Hematopoietic multipotent progenitor cell treated with erythropoietin and hydrocortisone succinate and interleukin-3 and kit ligand, for 4 days (in vitro differentiated cells): ENCODE measurements at places on chromosomes 6 and 20.

DNA sequence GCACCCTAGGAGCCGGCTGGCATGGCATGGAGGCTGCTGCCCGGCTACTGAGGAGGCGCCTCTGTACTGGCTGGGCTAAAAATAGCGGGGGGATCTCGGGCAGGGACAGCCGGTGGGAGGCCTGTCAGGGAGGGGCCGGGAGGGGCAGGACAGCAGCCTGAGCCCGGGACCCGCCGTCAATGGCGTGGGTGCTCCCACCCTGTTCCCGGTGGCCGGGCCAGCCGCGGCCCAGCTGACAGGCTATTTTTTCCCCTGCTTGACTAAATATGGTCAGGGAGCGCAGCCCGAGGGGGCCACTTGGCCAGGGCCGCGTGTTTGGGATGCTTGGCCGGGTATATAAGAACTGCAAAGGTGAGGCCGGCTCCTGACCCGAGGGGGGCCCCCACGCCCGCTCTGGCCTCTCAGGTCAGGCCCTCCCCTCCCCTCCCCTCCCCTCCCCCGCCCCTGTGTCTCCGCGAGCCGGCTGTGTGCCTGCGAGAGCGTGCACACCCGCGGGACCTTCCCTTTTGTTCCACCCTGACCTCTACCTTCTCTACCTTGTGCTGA, 74.4 kb upstream of the GATA5 start:
- no peak for DNase-seq

DNA sequence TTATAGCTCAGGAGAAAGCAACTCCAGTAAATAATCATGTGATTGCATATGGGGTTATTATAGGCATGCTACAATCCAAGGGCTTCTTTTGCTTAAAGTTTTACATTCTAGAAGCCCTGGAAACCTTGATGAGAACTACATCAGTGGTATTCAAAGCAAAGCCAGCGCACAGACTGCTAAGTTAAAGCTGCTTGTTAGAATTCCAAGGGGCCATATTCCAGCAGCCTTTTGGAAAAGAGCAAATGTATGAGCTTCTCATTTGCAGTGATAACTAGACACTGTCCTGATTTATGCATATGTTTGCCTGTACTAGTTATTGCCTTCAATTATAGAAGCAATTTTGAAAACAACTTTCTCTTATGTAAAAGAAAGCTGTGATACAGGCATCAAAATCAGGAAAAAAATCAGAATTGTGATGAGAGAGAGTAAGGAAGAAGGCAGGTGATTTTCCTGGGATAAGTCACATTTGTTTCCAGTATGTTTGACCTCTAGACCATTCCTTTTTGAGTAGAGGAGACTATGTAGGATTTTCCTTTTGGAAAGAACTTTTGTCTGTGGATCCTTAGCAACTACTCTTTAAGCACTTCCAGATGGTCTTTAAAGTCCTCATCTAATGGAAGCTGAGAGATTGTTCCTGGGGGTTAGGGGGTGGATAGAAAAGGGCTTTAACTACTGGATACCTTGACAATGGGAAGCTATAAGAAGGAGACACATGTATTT, 159.2 kb downstream of the PLCB4 start:
- DNase-seq: no peak

GRCh38 chr6:3797231-3798054, 45.9 kb upstream of the PXDC1 start:
- DNase-seq: no peak

GRCh38 chr20:64101731-64102621, 5.4 kb downstream of the NPBWR2 start:
- peak; percentile 76 for DNase-seq

GRCh38 chr6:118750143-118750542, 98.8 kb upstream of the CEP85L start:
- DNase-seq: peak; percentile 59

- DNase-seq: peak; percentile 0
Observed at GRCh38 chr6:67362976-67363375, 1272.1 kb upstream of the ADGRB3 start.

DNA sequence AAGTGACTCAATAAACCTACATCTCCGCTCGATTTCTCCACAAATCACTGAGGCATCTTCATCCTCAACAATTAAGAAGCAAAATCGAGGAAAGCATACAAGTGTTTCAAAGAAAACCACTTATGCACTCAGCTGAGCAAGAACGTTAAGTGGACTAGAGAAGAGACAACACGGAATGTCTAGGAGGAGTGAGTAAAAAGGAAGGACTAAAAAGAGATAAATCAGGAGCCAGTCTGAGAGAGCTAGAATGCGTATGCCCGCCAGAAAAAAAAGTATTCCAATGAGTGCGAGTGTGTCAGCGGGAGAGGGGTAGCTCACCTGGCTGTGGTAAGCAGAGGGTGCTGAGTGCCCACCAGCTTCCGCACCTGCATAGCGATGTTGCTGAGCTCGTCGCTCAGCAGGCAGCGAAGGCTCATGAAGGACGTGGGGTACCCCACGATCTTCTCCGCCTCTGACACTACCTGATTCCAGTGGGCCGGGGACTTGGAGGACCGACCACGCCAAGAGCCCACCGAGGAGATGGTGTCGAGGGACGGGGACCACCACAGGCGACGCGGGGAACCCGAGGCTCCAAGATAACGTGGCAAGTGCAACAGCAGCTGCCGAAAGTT, 587 bp downstream of the PDSS2 start:
- no peak for DNase-seq

GRCh38 chr6:53937461-53937860, 142.7 kb downstream of the LRRC1 start:
- no peak for DNase-seq

GRCh38 chr6:38649744-38650143, 10.0 kb upstream of the BTBD9 start:
- no peak for DNase-seq

- DNase-seq: no peak
Observed at GRCh38 chr20:48928832-48929725, 7.6 kb downstream of the ARFGEF2 start.

DNA sequence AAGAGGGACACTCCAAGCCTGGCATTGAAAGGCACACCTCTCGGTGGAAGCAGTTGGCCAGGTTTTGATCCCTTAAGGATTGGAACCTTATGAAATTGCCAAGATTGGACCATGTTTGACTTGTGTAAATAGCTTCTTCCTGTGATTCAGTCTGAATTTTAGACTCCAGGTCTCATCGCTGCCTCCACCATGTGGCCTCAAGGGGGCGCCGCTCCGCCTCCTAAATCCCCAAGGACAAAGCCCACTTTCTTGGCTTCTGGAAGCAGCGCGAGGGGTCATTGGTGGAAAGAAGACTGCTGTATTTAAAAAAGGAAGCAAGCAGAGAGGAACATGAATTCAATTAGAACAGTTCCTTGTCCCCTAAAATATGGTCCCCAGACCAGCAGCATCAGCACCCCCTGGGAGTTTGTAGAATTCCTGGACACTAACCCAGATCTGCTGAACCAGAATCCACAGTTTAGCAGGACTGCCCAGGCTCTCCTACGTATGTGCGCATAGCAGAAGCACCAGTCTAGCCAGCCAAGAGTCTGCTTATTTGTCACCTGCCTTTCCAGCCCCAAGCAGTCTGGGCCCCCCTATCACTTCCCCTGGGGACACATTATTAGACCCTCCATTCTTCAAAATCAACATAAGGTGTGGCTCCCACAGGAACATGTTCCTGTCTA, 108.5 kb downstream of the LY86 start:
- DNase-seq: peak; percentile 95

GRCh38 chr6:4010689-4011090, 68.2 kb downstream of the FAM217A start:
- peak; percentile 64 for DNase-seq

- no peak for DNase-seq
Observed at GRCh38 chr20:41903586-41903985, 285.4 kb upstream of the CHD6 start.

GRCh38 chr6:128112494-128112893, 211.6 kb upstream of the THEMIS start:
- no peak for DNase-seq

GRCh38 chr6:119355157-119355556, 5.6 kb upstream of the MAN1A1 start:
- DNase-seq: peak; percentile 61

DNA sequence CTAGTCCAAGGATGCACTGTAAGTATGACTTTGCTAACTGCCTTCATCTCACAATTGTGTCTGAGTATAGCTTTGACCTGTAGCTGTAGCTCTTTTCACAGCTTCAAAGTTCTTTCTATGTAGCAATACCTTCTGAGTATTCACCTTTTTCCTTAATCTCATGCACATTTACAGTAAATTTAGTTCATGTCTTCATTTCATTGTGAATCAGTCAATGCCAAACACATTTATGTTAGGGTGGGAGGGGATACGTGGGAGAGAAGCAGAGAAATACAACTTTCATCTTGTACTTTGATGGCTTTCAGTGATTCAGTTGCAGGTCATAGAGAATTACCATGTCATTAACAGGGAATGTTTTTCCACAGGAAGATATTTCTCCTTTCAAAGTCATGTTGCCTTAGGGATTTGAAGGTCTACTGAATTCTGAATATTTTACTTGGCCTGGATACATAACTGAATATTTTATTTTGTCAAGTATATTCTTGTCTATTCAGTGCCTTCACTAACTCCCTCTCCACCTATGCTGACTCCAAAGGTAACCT, 119.2 kb downstream of the TINAG start:
- no peak for DNase-seq

- no peak for DNase-seq
Observed at GRCh38 chr20:2922957-2923356, 49.7 kb downstream of the PTPRA start.

- no peak for DNase-seq
Observed at GRCh38 chr6:7628479-7628878, 38.5 kb downstream of the SNRNP48 start.

- no peak for DNase-seq
Observed at GRCh38 chr6:105786890-105787655, 299.1 kb upstream of the PRDM1 start.

GRCh38 chr20:46900086-46900485, 5.4 kb downstream of the EYA2 start:
- DNase-seq: peak; percentile 19

DNA sequence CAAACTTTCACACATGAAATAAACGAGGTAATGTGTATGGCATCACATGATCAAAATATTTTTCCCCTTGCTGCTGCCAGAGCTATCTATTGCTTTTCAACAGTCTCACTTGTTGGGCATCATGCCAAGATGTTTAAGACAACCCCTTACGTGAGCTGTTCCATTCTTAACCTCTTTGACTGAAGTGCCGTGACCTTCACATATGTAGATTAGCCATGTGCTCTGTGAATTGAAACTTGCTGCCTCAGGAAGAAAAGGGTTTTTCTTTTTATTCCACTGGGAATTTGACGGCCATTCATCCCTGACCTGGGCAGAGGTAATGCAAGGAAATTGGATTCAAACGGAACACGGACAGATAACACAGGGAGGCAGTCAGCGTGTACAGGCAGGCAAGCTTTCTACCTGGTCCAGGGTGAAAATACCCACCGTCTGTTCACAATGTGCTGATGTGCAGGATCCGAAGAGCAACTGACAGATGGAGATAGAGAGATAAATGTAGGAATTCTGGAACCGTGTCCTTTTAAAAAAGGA, 14.2 kb downstream of the ARID1B start:
- DNase-seq: peak; percentile 89

- no peak for DNase-seq
Observed at GRCh38 chr6:16521528-16521927, 239.7 kb downstream of the ATXN1 start.

- DNase-seq: no peak
Observed at GRCh38 chr6:157768863-157769551, 54.0 kb upstream of the SNX9 start.

- DNase-seq: no peak
Observed at GRCh38 chr20:46997187-46997586, 102.5 kb downstream of the EYA2 start.

DNA sequence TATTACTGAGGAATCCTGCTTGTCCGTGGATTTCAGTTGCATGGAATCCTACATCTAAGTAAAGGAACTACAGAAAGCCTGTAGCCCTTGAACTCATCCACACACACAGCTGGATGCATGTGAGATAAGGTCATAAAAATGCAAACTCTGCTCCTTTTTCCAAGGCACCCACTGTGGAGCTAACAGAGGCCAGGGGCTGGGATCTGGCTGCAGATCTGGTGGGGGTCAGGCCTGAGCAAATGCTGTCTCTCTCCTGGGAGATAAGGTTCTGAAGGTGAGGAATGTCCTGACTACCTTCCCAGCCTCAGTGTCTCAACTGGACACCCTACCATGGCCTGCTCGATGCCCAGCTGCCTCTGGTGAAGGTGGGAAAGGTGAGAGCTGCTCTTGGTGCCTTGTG, 321.5 kb downstream of the LRFN2 start:
- no peak for DNase-seq

DNA sequence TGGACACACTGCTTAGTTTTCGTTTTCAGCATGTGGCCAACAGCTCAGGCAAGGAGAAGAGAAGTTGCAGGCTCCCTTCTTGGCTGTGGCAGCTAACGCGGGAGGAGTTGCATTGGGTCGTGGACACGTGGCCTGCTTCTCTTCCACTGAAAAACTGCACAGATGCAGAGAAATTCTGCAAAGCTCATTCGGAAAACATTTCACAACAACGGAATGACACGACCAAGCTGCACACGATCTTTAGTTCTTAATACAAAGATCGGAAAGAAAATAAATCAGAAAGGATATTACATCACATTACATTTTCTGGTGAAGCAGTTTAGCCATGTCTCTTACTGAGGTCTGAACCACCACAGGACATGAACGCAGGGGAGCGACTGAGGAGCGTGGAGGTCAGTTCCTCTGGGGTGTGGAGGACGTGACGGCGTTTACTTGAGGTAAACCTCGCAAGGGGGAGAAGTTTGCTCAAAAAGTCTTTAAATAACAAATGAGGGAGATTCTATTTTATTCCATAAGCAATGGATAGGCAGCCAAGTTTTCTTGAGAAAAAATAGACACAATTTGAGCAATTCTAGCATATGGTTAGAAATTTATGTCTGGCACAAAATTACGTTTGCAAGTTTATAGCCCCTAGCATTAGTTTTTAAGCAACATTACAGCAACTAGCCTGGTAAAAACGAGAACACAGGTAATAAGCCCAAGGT, 178.3 kb downstream of the THBS2 start:
- no peak for DNase-seq

DNA sequence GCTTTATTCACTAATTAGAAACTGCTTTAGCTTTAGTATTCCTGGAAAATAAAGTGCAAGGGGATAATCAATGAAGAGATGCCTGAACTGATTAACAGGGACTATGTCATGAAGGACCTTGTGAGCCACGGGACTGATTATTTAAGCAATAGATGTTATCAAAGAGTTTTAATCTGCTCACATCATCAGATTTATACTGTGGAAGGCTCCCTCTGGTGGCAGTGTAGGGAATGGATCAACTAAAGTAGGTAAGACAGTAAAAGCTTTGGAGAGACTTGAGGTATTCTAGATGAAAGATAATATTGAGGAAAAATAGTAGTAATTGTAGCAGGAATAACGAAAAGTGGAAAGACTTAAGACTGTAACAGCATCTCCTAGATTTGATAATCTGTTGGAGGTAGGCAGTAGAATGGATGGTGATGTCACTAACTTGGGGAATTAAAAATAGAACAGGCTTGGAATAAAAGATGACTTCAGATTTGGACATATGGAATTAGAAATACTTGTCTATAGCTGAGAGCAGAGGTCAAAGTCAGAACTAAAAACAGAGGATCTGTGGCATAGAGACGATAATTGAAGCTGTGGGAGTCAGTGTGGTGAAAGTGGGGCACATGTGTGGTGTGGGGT, 80.3 kb upstream of the HTR1E start:
- DNase-seq: peak; percentile 59
